ENCODE measurements at places on chromosomes 6 and 20.

DNA sequence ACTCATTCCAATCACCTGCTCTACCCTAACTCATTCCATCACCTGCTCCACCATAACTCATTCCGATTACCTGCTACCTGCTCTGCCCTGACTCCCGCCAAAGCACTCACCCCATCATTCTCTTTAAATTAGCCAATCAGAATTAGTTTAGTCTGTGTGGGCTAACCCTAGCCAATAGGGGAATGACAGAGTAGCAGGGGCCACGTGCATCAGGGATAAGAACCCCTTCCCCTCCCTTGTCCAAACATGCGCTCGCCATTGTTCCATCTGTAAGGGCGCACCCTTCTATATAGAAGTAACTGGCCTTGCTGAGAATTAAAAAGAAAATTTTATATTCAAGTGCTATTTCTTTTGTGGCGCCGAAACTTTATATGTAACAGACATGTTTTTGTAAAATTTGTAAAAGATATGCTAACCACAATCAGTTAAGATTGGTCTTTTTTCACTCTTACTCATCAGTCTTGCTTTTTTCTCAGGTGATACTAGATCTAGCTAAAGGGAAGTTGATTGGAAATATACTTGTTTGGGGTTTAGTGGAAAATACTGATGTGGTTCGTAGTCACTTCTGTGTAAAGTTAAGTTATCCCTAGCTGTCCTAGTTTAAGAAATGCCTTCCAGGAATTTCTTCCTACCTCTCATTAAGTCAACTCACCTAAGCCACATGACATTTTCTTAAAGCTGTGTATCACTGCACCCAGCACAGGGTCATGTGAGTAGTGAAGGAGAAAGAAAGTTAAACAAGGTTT lies 16.5 kb downstream of the RTN4IP1 start:
- no peak for DNase-seq

- no peak for DNase-seq
Observed at GRCh38 chr6:148738946-148739821, 7.6 kb upstream of the UST start.

DNA sequence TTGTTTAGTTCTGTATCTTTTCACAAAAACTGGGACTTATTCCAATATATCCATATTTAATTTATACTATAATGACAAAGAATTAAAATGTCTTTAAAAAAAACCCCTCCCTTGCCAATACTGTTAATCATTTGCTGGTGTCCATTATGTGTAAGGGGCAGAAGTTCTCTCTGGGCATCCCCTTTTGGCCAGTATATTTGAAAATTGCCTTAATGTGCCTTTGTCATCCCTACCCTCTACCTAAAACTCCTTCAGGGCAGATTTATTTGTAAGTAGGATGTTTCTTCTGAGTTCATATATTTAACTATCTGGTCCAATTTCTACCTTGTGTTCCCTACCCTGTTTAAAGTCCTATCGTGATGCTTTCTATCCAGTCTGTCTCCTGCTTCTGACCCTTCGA lies 62.9 kb downstream of the ARHGAP18 start:
- no peak for DNase-seq

- peak; percentile 57 for DNase-seq
Observed at GRCh38 chr6:73969971-73970970, 274.3 kb downstream of the CD109 start.

- DNase-seq: no peak
Observed at GRCh38 chr6:121925024-121925423, 474.4 kb upstream of the HSF2 start.

DNA sequence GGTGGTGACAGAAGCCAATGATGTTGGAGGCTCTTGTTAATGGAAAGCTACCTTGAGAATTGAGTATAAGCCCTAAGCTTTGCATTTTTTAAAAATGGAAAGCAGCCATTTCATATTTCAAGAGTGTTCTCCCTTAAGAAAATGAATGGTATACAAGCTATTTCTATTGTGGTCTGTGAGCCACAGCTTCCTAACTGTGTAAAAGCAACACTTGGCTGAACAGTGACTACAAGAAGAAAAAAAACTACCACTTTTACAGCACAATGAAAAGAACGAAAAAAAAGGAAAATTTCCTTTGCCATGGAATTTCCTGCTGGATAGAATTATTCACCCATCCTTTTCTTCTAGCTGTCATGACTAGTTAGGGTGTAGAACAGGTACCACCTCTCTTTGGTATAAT lies 397.1 kb upstream of the BTBD3 start:
- no peak for DNase-seq

DNA sequence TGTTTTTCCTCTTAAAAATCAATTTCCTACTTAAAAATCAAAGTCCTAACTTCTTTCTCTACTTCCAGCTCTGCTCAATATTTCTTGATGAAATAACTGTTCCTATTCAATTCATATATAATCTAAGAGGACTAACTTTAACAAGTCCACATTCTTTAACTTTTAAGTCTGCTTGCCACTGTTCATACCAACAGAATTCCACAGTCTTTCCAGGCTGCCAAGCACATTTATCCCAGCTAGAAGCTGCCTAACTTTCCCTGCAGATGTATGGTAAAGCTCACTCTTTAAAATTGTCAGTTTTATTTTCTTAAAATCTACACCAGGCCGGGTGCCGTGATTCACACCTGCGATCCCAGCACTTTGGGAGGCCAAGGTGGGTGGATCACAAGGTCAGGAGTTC lies 11.5 kb downstream of the CALHM6 start:
- no peak for DNase-seq

GRCh38 chr20:38270869-38271605 lies 10.5 kb upstream of the KIAA1755 start:
- peak; percentile 97 for DNase-seq

GRCh38 chr6:117309069-117309468 lies 43.7 kb downstream of the VGLL2 start:
- no peak for DNase-seq

- DNase-seq: no peak
Observed at GRCh38 chr20:49526056-49526455, 41.9 kb downstream of the PTGIS start.

DNA sequence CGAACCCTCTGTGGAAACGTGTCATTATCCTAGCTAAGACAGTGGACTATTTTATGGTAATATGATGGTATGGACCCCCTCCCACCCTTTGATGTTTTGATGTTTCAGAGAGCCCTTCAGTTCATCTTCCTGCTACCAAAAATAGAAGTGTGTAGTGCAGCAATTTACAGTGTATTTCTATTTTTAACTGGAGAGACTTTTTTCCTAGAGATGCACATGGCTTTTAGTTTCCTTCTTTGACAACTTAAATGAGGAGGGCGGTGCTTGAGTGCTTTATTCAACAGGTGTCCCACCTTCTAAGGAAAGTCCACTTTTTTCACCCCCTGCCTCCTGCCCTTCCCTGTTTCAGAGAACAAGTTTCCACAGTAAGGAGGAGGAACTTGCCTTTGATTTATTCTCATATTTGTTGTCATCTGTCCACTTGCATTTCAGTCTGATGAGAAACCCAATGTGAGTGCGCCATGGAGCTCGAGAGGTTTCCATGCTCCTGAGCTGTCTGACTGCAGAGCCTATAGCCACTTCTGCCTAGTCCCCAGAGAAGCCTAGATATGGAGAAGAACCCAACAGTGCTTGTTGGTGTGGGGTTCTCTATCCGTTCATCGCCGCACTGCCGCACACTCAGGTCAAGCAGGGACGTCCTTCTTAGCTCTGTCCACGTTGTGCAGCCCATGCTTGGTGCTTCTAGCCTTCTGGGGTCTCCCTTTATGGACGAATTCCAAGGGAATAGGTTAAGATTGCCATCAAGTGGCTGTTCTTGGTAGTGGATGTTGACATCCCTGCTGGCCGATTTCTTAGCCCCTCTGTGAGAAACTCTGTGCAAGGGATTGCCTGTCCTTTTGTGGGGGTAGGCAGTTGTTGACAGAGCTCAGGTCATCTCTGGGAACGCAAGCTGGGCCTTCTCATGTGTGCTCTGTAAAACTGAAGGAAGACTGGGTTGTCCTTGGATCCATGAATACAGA lies 144.2 kb downstream of the JARID2 start:
- DNase-seq: no peak

DNA sequence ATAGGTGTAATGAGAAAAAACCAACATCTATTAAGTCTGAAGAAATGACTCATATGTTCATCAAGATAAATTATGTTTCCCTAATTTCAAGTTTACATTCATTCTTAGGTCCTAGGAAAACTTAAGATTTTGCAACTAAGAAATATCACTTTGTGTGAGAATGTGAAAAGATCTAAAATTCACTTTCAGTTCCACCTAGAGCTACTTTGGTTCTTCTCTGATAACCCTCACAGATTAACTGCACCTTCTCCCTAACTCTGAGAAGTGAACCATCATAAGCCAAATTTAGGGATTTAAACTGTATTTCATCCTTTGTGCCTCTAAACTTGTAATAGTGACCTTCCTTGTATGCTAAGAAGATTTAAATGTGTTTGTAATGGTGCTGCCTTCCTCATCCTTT lies 213.0 kb downstream of the FRK start:
- no peak for DNase-seq

DNA sequence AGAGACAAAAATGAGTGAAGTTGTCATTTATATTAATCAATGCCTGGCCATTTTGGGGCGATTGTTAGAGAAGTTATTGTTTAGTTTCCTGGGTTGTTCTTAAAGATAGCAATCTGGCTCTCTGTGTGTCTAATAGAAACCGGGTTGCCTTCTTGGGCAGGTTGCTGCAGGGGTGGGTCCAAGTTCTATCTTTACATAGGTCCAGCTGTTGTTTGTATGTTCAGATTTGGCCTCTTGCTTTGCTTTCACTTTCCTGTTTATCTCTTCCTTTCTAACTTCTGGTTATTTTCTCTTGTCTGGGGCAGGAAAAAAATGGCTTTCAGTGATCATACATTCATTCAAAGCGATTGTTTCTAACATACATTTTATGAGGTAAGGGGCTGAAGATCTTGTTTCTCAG lies 128.4 kb upstream of the NOX3 start:
- DNase-seq: no peak

DNA sequence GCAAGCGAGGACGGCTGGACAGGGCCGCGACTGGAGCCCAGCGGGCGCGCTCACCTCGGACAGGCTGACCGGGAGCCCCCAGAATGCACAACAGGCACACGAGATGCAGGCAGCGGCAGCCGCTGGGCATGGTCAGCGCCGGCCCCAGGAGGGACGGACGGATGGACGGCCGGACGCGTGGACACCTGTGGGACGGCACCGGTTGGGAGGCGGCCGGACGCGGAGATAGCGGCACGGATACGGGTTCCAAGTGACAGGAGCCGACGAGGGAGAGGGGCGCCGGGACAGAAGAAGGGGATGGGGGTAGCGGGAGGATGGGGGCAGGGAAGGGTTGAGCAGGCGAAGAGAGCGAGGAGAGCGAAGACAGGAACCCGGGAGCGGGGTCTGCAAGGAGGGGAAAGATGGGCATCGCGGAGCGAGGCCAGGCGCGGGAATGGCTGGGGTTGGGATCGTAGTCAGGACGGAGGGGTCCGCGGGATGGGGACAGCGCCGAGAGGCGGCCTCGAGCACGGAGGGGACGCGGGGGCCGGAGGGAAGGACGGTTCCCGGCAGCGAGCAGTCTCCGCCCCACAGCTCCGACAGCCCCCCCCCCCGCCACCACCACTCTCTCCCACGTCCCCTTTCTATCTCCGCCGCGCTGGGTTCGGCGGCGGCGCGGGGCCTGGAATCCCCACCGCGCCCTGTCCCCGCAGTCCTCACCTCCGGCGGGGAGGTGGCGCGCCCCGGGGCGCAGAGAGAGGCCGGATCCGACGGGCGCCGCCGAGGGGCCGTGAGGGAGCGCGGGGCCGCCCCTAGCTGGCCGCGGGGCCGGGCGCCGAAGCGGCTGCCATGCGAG lies 435 bp downstream of the DLK2 start:
- peak; percentile 50 for DNase-seq

- DNase-seq: no peak
Observed at GRCh38 chr6:79599725-79600259, 31.3 kb upstream of the SH3BGRL2 start.

GRCh38 chr6:46719099-46719498 lies 16.1 kb downstream of the PLA2G7 start:
- DNase-seq: peak; percentile 88

GRCh38 chr6:109978174-109979032 lies at the start of gene GPR6:
Gene GPR6 (plus strand): TSS chr6:109978311. CDS start chr6:109979113, 802 bp downstream.
- peak; percentile 45 for DNase-seq

DNA sequence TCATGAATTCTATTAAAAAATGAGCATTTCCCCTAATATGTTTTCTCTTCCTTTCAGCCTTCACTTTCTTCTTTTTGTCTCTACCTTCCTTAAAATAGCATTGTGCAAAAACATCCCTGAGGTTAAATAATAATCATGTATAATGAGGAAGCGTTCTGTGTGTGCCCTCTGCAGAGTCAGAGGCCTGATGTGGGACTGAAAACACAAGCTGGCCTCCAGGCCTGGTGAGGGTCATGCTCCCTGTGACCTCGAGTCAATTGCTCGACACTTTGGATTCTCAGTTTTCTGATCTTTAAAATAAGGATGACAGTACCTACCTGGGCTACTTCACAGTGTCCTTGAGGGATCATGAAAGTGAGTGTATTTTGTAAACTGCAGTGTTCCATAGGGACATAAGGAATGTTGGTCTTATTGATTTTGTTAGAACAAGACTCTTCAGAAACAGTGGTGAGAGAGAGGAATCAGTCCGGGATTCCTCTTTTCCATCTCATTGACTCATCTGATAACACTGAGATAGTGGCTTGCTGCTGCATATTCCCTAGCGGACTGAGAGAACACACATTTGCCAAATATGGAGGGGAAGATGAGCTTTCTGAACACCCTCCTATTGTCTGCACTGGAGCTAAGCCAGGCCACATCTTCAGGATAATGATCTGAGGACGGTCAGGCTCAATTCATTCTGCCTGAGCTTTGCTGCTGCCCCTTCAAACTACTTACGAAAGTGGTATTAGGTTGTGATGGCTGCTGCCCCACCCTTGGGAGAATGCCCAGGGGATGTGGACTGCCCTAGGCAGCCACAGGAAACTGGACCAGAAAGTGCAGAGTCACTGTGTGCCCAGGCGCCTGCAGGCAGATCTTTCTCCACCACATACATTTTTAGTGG lies 39.6 kb upstream of the PDE7B start:
- DNase-seq: no peak

DNA sequence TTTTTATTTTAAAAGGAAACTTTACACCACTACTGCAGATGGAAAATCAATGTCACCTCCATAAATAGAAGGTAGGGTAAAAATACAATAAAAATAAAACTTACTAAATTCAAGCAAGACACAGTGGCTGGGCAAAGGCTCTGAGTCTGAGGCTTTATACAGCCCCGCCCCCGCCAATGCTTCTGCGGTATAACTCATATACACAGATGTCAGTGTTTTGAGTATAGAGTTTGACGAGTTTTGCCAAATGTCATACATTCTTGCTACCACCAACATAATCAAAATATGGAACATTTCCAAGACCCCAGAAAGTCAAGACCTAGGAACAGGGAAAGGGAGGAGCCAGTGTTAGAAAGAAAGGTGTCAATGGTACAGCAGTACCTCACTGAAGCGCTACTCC lies 12.8 kb downstream of the NFATC2 start:
- DNase-seq: no peak
